ENCODE measurements at places on chromosomes 3 and 15.
A peak's percentile ranks its signal among the peaks of the same experiment; 100 is the strongest.

DNA sequence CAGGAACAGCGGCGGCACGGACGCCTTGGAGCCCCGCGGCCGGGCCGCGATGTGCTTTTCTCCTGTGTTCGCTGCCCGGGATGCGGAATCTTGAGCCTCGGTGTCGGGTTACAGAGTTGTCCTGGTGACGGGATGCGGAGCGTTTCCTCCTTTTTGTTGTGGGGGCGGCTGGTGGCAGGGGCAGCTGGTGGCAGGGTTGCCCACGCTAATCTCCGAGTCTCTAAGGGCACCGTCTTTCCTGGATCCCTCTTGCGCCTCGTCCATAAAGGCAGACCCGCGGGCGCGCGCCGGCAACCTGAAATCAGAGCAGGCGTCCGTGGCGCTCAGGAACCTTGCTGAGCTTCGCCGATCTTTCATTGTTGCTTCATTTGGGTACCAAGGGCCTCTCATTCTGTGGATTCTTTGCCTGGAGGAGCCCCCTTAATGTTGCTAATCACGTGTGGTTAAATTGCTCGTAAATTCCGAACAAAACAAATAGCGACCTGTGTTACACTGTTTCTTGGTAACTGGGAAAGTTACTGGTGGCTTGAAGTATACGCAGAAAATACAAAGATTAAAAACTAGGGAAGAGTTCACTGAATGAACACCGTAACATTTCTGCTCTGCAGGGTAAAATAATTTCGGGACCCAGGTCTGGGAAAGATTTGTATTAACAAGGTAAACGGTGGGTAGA is 844 bp upstream of the PFN2 start:
- no peaks in the 10 kb centered on the region for H3K36me3 ChIP-seq
- no peaks in the 10 kb centered on the region for H3K27me3 ChIP-seq
- peak; percentile 46 for DNase-seq
- peak overlapping the region; percentile 90 for H3K27ac ChIP-seq
- H3K4me1 ChIP-seq: no peaks in the 10 kb centered on the region

DNA sequence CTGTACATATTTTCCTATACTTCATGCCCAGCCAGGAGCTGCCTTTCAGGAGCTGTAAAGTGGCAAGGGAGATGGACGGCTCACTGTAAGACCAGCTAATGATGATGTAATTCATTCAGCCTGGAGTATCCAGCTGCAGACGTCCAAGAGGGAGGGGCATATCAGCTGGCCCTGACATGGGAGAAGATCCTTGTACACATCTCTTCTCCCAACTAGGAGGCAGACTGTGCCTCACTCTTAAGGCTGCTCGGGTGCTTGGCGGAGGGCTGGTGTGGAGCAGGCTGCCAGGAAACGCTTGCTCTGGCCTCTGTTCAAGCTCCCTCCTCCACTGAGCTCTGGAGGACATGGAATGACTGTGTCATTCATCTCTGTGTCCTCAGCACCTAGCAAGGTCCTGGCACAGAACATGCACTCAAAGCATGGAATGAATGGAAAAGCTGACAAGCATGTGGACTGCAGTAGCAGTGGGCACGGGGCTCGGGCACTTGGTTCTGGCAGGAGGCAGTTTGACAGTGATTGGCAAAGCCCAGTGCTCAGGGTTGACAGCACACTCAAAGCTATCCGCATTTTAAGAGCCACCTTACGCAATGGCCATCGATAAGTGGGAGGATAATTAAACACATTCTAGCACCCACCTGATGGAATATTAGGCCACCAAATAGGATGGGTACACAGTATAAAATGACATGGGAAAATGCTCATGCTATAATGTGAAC is 72.4 kb downstream of the TBC1D2B start:
- H3K36me3 ChIP-seq: no peaks in the 10 kb centered on the region
- H3K4me1 ChIP-seq: no peaks in the 10 kb centered on the region
- H3K4me3 ChIP-seq: no peak overlapping the region
- no peak for DNase-seq
- no peaks in the 10 kb centered on the region for H3K27me3 ChIP-seq

DNA sequence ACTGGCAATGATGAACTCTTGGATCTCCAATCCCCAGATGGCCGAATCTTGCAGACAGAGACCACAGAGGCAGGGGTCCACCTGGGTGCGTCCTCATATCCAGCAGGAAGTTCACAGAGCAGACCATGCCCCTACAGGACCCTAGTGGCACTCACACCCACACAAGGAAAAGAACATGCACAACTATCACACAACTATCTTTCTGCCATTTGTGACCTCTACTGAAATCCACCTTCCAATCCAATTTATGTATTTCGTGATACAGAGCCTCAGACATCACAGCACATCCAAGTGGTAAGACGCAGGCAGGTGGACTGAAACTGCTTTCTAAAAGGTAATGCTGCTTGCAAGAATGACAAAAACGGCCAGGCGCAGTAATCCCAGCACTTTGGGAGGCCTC is 44.6 kb upstream of the SPATA12 start:
- no peaks in the 10 kb centered on the region for H3K4me1 ChIP-seq
- H3K36me3 ChIP-seq: no peaks in the 10 kb centered on the region
- H3K4me3 ChIP-seq: no peak overlapping the region
- H3K27ac ChIP-seq: no peak overlapping the region

DNA sequence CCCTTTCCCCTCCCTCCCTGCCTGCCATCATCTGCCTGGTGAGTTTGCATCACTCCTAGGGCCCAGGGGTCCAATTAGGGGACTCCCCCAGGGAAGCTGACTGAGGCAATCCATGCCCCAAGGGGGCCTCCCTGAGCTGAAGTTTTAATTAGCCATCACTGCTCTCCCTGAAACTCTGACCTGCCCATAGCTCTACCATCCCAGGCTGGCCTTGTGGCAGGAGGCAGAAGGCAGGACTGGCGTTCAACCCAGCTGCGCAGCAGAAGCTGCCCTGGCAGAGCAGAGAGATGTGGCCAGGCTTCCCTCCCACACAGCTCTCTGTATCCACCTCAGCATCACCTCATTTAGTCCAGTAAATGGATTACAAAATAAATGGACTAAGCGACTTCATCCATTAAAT is 7.7 kb upstream of the C15orf39 start:
- no peaks in the 10 kb centered on the region for H3K36me3 ChIP-seq
- H3K27ac ChIP-seq: no peak overlapping the region
- DNase-seq: no peak
- H3K27me3 ChIP-seq: no peaks in the 10 kb centered on the region
- no peaks in the 10 kb centered on the region for H3K4me1 ChIP-seq

- no peaks in the 10 kb centered on the region for H3K4me1 ChIP-seq
- no peak overlapping the region for H3K4me3 ChIP-seq
- H3K27ac ChIP-seq: no peak overlapping the region
- no peaks in the 10 kb centered on the region for H3K27me3 ChIP-seq
- no peaks in the 10 kb centered on the region for H3K36me3 ChIP-seq
These were observed 1123.2 kb downstream of the TBL1XR1 start for GRCh38 chr3:176074096-176074495.

Measured in breast epithelium (tissue), 4 donors.